MG63 (cell line): ENCODE measurements at places on chromosomes 4 and X. TPM values are rescaled to one million over a fixed set of nuclear protein-coding genes. Genes with fewer than 3 reads are reported as not detected.
A peak's percentile ranks its signal among the peaks of the same experiment; 100 is the strongest.

The TBX22 gene
- not detected in 2 replicates for total RNA-seq

The SORBS2 gene
- total RNA-seq: 0.07 and 0.10 TPM in 2 replicates

DNA sequence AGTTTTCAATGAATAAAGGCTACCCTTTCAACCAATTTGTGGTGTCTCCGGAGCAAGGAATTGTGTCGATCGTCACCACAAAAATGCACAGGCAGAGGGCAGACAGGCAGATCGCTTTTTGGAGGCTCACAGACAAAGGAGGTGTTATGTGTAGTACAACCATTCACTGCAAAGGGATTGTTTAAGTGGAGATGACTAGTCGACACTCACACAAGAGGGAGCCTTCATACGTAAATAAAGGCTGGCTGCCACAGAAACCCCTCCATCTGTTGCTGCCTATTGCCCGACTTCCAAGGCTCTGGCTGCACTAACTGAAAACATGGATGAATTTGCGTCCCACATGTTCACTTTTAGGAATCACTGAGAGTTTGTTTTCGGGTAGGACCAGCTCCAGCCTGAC is 281.1 kb downstream of the NKX6-1 start:
- DNase-seq: no peak

The MAGEA2 gene
- total RNA-seq: not detected in 2 replicates

DNA sequence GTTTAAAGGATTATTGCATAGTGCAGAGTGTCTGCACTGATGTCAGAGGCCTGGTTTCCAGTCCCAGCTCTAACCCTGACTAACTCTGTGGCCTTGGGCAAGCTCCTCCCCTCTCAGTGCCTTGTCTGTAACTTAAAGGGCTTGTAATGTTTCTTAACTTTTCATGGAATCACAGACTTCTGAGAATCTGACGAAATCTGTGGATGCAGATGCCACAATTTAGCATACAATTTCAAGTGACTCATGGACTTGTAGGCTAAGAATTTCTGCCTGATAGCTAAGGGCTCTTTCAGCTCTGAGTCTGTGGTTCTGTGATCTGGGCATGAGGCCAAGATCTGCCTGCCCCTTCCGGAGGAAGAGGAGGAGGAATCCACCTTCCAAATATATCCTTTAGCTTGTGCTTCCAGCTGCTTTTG is 236.9 kb downstream of the AR start:
- peak; percentile 75 for DNase-seq

The XAGE1A gene
- total RNA-seq: not detected in 2 replicates

DNA sequence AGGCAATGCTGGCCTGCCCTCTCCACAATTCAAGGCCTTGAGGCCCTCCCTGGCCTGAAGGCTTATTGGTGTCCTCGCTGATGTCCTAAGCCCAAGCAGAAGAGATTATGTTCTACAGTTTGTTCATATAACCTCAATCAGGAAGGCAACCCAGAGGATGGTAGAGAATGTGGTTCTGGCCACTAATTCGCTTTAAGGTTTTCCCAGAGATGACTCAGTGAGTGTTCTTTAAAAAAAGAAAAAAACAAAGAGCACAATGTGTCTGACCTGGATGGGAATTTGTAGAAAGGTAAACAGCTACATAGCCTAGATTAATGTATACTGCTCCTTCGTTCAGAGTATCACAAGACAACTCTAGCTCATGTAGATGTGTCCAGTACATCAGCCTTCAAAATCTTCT is 66.0 kb downstream of the MANBA start:
- no peak for DNase-seq
